ENCODE measurements at places on chromosomes 11 and 22.
A peak's percentile ranks its signal among the peaks of the same experiment; 100 is the strongest.

GRCh38 chr11:2771758-2772466 lies 72.1 kb upstream of the KCNQ1OT1 start:
- DNase-seq = no peak

DNA sequence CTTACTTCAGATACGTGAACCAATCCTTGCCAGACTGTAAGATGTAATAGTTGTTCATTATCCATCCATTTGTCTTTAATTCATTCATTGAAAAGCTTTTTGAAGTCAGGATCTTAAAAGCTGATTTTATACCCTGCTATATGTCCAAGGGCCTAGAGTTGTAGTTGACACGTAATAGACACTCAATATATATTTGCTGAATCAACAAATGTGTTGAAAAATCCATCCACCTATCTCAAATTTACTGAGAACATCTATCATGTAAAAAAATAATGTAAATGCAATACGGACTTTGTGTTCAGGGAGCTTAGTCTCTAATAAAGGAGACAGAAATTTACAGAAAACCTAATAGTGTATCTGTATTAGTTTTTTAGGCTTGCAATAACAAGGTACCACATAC lies 521.0 kb downstream of the METTL15 start:
- DNase-seq = no peak

DNA sequence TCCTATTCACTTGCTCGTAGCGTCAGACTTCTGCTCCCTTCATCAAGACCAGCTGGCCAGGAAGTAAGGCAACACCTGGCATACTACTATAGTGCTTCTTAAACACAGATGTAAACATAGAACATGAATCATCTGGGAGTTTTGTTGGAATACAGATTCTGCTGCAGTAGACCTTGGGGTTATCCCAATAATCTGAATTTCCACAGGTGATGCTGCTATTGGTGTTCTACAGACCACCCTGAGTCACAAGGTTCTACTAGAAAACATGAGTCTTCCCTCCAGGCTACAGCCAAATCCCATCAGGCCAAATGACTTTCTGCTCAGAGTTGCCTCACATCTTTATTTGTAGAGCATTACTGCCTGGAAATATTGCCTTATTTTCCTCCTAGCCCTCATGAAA lies 175.2 kb downstream of the NELL1 start:
- no peak for DNase-seq

- no peak for DNase-seq
Observed at GRCh38 chr11:70700871-70701270, 302.5 kb downstream of the CTTN start.

DNA sequence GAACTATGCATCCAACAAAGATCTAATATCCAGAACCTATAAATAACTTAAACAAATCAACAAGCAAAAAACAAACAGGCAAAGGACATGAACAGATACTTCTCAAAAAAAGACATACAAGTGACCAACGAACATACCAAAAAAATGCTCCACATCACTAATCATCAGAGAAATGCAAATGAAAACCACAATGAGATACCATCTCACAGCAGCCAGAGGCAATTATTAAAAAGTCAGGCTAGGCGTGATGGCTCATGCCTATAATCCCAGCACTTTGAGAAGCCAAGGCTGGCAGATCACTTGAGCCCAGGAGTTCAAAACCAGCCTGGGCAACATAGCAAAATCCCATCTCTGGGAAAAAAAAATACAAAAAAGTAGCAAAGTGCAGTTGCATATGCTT lies 10.7 kb downstream of the SAA4 start:
- no peak for DNase-seq

- no peak for DNase-seq
Observed at GRCh38 chr22:49570032-49570848, 257.4 kb downstream of the BRD1 start.

DNA sequence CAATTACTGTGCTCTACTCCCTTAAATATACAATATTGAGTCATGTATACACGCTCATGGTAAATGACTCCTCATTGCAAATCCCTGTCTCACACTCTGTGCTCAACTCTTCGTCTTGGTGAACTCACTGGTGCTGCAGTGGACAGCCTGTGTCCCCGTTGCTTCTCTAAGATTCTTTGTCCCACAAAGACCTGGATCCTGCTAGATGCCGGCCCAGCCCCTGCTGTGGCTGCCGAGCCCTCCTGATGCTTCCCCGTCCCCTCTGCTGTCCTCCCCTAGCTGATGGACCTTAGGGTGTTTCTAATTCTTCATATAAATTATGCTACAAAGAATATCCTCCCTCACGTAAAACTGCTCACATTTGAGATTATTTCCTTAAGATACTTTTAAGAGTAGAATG lies 5.5 kb downstream of the APOL2 start:
- no peak for DNase-seq

DNA sequence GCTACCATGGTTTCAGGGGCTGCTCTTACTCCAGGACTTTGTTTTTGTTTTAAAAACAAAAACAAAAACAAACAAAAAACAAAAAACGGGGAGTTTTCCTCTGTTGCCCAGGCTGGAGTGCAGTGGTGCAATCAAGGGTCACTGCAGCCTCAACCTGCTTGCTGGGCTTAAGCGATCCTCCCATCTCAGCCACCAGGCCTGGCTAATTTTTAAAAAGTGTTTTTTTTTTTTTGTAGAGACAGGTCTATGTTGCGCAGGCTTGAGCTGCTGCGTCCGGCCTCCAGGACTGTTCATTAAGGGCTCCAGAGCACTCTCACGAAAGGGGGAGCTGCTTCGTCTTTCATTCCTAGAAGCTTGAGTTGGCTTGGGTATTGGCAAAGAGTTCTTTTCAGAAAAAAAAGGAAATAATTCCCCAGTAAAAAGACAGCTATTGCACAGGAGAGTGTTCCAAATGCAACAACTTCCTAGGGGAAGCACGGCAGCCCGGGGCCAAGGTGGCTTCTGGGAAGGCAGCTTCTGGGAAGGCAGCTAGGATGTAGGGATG lies 78.5 kb downstream of the NAT10 start:
- DNase-seq = no peak

GRCh38 chr11:102188488-102188887 lies 78.2 kb downstream of the YAP1 start:
- DNase-seq = no peak

DNA sequence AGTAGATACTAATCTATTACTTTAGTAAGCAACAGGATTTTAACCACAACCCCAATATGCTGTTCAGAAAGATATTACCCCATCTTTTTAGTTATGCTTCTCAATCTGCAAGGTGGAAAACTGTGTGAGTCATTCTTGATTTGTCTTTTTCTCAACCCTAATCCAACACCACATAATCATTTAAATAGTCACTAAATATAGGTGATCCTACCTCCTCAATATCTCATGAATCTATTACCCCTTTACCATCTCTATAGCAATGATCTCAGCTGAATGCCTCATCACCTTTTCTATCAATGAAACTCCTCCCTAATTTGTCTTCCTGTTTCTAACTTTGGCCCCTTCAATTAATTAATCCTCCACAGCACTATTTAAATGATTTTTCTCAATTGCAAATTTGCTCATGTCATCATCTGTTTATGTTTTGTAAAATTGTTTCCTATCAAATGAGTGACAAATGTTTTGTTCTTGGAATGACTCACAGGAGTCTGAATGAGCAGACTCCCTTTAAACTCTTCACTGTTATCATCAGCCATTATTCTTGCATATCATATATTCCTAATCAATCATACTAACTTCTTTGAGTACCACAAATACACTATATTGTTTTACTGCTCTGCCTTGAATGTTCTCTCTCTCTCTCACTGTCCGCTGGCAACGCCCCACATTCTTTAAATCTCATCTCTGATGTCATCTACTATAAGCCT lies 26.1 kb downstream of the SNX19 start:
- no peak for DNase-seq

GRCh38 chr11:46710821-46711269 lies 8.2 kb upstream of the F2 start:
- DNase-seq = peak; percentile 94

- DNase-seq = no peak
Observed at GRCh38 chr22:36928786-36929535, 15.5 kb downstream of the CSF2RB start.

GRCh38 chr11:104529213-104529612 lies 365.3 kb upstream of the PDGFD start:
- no peak for DNase-seq

GRCh38 chr22:39469326-39469680 lies 12.5 kb downstream of the MGAT3 start:
- DNase-seq = no peak

DNA sequence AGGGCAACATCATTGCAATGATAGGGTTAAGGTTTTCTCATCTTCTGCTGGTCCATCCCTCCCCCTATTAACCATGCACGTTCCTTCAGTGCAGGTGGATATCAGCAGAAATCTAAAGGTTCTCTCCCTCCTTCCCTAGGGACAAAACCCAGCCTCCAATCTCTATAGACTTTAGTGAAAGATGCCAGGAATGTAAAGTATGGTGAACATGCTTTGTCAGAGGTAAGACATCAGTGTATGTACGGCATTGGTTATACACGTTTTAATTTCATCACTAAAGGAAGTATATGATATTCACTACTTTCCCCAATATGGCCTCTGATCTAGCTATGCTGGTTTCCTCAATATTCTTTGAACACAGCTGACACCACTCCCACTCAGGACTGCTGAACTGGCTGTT lies 81.2 kb upstream of the LDLRAD3 start:
- DNase-seq = no peak

- no peak for DNase-seq
Observed at GRCh38 chr11:868802-869201, 26.1 kb downstream of the TSPAN4 start.

- DNase-seq = no peak
Observed at GRCh38 chr11:128765571-128766549, 72.0 kb downstream of the FLI1 start.

DNA sequence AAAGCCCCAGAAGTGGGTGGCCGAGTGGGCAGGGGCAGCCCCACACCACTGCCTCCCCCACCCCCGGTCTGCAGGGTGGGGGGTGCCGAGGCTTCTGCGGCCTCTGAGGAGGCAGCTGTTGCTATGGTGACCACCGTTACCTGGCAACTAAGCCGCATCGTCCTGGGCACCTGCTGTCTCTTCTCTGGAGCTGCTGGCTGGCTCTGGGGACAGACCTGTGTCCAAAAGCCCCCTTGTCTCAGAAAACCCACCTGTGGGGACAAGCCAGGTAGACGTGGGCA lies 79.9 kb upstream of the PRR5 start:
- no peak for DNase-seq

DNA sequence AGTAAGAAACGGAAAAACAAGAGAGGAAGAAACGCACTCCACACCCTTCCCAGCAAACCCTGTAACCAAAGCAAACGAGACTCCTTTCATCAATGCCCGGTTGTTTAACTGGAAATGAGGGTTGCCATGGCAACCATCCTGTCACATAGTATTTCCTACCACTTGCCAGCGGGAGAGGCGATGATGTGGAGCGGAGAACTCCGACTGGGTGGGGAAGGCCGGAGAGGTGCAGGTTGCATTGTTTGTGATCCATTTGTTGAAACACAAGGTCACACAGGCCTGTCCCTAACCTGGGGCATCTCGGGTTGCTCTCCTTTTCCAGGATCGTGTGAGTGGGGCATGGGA lies 609.9 kb downstream of the BUD13 start:
- peak; percentile 24 for DNase-seq

GRCh38 chr11:128696941-128697340 lies 3.1 kb downstream of the FLI1 start:
- DNase-seq = no peak

DNA sequence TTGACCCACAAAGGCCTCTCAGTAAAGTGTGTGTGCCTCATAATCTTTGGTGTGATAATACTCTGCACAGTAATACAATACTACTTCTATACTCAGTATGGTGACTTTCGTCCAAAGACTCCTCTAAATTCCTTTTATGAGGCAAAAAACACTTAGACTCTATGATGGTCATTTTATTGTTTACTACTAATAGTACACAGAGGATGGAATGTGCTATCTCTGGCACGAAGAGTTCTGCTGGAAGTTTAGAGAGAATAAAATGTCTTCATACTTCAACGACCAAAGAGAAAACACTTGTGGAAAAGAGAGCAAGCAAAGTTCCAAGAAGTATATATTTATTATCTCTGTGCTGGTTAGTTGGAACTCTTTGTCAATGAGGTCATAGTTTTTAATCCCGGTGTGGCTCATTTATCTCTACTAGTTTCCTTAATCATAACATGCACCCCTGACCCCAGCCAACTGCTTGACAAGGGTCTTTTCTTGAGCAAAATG lies 7.5 kb upstream of the CSTF3 start:
- peak; percentile 94 for DNase-seq

DNA sequence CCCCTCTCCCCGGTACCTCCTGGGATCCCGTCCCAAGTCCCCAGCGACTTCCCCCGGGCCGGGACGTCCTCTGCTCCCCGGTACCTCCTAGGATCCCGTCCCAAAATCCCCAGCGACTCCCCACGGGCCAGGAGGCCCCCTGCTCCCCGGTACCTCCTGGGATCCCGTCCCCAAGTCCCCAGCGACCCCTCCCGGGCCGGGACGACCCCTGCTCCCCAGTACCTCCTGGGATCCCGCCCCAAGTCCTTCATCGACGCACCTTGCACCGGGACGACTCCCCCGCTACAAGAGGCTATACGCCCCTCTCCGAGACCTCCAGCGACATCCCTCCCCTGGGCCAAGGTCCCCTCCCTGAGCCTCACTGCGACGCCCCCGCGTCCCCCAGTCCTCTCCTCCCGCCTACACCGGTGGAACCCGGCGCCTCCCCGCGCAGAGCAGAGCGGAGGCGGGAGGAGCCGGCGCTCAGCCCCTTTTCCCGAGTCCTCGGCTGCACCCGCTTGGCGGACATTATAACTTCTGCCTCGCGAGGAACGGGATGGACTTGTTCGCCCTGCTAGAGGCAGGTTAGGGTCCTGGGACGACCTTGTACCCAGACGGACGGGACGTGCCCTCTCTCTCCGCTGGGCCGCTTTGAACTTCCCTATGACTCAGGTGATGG lies 912 bp downstream of the KREMEN1 start:
- no peak for DNase-seq

- peak; percentile 46 for DNase-seq
Observed at GRCh38 chr22:20080776-20081654, 974 bp downstream of the DGCR8 start.

DNA sequence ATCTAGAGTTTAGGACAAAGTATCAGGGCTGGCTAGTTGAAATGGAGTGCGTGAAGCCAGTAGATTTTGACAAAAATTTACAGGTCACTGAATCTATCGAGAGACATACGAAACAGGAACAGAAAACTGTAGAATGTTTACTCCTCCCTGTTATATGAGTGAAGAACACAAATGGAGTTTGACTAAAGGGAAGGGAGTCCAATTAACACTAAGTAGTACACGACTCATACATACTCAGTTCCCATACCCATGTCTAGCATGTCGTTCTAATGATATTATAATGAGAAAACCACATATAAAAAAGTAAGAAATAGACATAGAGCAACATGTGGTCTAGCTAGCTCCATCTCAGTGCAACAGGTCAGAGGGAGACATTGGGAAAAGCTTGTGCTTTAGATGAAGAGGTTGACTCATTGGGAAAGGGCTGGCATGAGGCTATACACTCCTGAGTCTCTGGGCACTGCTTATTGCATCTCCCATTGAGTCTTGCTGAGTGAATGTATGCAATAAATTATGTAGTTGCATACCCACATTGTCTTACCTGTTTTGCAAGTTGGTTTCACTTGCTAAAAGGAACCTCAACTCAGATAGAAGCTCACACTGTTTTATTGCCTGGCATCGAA lies 43.5 kb downstream of the CD44 start:
- no peak for DNase-seq

- DNase-seq = no peak
Observed at GRCh38 chr11:11148104-11148509, 204.9 kb downstream of the CSNK2A3 start.

GRCh38 chr11:396948-397548 lies 3.0 kb downstream of the PKP3 start:
- DNase-seq = no peak

GRCh38 chr22:46464701-46465344 lies 72.6 kb downstream of the CELSR1 start:
- no peak for DNase-seq

GRCh38 chr11:35798983-35799382 lies 136.4 kb downstream of the TRIM44 start:
- no peak for DNase-seq

Measured in foreskin melanocyte (primary cell).